Activated T-cell treated with anti-CD3 and anti-CD28 coated beads for 4 hours (primary cell): ENCODE measurements at places on chromosomes 5 and 9.

DNA sequence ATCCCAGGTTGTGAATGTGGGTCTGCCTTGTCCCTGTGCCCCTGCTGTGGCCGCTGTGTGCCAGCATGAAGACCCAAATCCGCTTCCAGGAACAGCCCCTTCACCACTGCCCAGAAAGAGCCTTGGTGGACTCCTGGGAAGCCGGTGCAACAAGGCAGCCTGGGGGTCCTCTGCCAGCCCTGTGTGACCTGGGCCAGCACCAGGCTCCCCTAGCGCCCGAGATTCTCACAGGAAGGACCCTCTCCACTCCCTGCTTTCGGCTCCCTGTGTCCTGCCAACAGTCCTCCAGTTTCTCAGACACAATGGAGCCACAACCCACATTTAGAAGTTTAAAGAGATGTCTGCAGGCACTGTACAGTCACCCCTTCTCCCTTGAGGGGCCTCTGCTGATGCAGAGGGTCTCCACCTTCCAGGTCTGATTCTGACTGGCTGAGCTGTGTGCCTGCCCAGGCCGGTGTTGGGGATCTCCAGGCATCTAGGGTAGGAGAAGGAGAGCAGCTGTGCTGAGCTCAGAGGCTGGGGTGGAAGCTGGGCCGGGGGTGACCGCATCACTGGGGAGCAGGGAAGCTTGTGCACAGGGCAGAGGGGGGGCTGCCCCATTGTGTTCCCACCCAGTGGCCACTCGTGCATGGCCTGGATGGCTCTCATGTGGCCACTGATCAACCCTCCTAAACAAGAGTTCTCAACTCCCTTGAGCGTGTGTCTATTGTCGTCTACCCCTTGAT is 174.0 kb downstream of the IRX2 start:
- DNase-seq = no peak

DNA sequence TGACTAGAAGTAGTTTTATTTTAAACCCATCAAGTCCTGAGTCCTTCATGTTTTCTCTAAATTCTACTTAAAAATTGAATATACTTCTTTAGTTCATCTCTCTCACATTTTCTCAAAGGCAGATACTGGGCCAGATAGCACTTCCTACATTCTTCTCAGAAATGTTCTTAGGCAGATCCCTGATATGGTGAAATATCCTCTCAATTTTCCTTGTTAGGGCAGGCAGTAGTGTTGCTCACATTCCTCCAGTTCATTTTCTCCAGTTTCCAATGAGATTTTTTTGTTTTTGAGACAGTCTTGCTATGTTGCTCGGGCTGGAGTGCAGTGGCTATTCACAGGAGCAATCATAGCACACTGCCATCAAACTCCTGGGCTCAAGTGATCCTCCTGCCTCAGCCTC is 5.7 kb downstream of the GCNT1 start:
- DNase-seq = no peak

DNA sequence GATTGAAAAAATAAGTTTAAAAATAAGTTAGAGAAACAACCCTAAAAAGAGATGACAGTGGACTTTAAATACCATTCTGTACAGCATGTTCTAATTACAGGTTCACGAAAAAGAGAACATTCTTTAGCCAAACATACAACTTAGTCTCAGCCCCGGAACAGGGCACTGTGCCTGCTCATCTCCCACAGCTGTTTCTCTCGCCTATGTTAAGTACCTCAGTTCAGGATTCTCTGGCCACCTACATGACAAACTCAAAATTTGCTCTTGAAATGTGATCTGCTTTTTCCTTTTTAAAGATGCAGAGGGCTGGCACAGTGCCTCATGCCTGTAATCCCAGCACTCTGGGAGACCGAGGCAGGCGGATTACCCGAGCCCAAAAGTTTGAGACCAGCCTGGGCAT is 52.3 kb downstream of the MYO10 start:
- no peak for DNase-seq

- DNase-seq = no peak
Measured at GRCh38 chr9:19155106-19155935, 28.0 kb upstream of the PLIN2 start.

- no peak for DNase-seq
Measured at GRCh38 chr9:3331801-3332200, 194.0 kb downstream of the RFX3 start.

DNA sequence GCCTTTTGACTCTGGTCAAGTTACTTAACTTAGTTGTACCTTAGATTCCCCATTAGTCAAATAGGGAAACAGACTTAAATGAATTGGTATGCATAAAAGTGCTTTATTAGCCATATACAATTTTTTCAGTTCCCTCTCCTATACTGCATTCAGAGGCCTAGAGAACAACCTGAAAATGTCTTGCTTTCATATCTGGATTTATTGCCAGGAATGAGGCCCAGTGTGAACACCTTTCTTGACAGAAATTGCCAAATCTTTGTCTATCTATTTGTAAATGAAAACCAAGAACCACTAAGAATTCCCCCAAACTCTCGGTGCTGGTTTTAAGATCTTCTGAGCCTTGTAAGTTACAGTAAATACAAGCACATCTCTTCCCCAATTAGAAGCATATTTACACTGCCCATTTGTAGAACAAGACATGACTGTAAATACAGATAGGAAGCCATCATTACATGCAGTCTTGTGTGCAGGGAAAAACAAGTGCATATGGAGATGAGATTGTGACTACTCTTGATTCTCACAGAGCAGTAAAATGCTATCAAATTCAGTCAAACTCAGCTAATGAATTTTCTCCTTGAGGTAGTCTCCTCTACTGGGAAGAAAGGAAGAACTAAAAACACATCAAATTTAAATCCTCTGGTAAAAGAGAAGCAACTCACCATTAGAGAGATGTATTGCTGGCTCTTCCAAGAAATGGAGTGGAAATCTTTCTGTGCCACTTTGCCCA is 5.2 kb upstream of the FAM13B start:
- DNase-seq = no peak

DNA sequence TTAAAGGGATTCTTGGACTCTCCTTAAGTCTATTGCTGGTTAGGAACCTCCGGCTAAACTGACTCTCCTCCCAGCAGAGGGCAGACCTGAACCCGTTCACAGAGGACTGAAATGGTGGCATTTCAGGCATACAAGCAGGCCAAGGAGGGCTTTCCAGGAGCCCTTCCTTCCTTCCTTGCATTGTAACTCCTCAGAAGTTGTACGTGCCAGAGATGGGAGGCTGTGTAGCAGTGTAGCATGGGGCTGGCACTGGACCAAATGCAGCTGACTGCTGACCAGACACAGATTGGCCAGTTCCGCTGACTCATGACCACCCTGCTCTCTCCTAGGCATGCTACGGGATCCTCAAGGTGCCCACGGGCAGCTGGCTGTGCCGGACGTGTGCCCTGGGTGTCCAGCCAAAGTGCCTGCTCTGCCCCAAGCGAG is 36.4 kb downstream of the JADE2 start:
- no peak for DNase-seq

- DNase-seq = no peak
Measured at GRCh38 chr9:24518545-24518944, 27.2 kb downstream of the IZUMO3 start.

DNA sequence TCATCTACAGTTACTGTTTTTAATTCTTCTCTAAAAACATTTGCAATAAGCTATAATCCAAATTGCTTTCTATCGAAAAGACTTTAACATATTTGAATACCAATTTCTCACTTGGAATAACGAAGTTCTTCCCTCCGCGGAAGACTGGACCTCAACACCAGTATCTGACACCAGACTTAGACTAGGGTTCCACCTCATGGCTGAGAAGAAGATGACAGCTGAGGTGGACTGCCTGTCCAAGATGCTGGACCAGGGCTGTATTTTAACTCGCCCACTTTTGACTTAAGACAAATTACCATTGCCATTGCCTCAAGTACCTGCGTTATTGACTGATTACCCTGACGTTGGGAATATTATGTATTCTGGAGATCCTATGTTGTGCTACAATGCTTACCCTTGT is 34.1 kb downstream of the ZMAT2 start:
- DNase-seq = no peak

DNA sequence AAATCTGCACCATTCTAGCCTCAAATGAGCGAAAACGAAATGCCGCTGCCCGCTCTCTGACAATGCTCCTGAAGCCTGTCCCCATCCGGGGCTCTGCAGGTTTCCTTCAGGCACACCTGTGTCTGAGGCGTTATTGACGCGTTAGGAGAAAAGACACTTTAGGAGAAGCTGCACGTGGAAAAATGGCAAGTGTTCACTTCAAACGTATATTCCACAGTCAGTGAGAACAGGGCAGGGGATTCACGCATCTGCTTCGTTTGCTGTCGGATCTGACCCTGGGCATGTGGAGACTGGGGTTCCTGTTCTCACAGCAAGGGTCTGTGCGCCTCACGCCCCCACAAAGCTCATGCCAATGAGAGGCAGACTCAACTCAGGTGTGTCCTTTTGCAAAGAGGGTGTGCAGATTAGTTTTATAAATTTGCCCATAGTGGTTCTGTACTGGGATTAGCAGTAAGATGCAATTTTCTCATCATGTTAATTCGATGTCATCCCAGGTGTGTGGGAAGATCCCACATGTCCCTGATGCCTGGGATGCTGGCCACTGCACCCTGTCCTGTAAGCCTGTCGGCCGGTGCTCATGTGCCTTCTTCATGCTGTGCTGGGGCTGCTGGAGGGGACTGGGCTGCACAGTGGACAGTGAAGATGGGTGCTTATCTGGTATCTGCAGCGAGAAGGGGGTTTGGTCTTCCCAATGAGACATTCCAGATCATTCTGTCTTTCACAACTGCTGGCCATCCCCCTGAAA is 11.2 kb upstream of the TBC1D9B start:
- no peak for DNase-seq

DNA sequence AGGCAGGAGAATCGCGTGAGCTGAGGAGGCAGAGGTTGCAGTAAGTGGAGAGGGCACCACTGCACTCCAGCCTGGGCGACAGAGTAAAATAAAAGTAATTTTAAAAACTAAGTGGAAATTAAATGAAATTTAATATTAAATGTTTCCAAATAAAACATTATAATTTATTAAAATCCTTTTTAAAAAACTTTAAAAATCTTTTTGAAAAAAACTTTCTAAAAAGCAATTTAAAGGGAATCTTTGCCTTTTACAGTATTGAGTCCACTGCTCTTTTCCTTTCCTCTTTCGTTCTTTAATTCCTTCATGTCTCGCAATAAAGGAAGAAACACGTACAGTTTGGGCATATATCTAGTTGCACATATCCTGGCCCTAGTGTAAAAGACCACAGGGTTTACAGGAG is 77.8 kb upstream of the DMRT1 start:
- DNase-seq = no peak

GRCh38 chr5:157473383-157474320 is 13.6 kb downstream of the NIPAL4 start:
- DNase-seq = no peak

DNA sequence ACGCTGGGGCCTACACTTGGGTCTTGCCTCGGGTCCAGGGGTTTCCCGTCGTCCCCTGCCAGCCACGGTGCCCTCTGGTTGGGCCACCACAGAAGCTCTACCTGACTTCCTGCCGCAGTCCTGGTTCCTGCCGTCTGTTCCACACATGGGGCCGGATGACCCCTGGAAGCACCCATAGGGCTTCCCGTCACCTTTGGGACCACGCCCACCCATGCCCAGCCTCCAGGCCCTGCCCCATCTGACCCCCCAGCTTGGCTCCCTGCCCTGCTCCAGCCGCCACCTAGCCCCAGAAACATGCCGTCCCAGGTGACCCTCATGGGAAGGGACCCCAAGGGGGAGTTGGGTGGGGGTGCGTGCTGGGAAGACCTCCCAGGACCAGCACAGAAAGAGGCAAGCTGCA is 13.7 kb downstream of the MRPL36 start:
- DNase-seq = no peak

DNA sequence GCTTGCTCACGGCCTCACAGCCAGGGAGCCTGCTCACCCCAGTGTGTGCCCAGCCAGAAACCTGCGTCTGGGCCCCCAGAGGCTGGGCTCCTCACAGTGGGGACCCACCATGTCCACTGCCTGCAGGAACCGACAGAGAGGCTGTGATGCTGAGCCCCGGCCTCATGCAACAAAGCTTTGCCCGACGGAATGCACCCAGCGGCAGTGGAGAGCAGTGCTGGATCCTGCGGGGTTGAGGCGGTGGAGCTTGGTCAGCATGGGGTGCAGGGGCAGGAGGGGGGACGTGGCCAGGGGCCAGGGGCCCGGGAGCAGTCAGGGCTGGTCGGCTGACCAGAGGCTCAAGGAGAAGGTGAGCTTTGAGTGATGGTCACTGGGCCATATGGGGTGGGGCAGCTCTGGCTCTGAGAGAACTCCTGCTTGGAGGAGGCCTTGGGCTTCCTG is 7.7 kb upstream of the CEP72 start:
- no peak for DNase-seq

DNA sequence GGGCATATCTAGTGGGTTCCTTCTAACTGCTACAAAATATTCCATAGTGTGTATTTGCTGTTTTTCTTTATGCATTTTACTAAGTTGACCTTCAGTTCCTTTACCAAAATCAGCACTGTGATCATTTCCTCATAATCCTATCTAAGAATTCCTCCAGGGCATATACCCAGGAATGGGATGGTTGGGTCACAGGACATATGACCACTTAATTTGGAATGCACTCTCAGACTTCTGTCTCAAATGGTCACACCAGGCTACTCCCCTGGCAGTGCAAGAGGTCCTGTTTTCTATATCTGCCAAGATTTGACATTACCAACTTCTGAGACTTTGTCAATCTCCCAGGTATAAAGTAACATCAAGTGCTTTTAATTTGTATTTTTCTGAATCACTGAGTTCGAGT is 63.9 kb downstream of the ADAMTS12 start:
- DNase-seq = no peak

DNA sequence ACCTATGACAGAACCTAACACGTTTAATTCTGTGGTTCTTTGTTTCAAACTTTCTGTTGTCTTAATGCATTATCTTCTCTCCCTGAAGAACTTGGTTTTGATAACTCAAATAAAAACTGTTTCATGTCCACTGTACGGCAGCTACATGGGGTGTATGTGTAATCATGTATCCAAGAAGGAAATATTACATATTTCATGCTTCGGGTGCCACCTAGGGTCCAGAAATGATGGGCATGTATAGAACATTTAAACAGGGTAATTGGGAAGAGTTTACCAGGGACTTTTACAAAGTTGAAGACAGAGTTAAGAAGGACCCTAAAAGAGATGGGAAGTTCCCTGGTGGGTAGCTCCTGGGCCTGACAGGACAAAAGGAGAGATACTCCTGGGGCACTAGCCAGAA is 291.3 kb downstream of the FBXL7 start:
- DNase-seq = no peak

DNA sequence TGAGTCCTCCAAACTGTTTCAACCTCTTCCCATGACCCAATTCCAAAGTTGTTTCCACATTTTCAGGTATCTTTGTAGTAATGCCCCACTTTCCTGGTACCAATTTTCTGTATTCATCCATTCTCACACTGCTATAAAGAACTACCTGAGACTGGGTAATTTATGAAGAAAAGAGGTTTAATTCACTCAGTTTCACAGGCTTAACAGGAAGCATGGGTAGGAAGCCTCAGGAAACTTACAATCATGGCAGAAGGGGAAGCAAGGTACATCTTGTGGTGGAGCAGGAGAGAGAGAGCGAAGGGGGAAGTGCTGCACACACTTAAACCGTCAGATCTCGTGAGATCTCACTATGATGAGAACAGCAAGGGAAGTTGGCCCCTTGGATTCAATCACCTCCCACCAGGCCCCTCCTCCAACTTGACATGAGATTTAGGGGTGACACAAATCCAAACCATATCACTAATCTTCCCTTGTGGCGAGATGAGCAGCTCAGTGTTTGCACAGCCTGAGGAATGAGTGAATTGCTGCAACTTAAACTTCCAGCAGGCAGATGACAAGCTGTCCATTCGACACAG is 42.9 kb downstream of the TRIP13 start:
- DNase-seq = no peak
